ENCODE measurements at places on chromosomes 7 and 10.

DNA sequence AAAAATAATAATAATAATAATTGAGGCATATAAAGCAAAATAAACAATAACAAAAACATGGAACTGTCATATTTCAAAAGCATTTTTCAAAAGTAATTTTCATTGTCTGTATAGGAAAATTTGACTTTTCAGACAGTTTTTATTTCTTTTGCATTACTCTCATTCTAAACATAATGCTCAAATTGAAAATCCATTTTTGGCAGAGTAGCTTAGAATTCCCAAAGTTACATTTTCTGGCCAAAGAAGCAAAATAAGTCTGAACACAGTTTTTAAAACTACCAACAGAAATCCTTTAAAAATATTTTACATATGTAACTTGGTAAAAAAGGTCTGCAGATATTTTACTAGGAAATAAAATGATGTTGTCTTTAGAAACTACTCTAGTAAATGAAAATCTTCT, 535.4 kb downstream of the ANKRD7 start:
- DNase-seq = no peak

GRCh38 chr7:47725031-47725780, 143.3 kb upstream of the TNS3 start:
- no peak for DNase-seq

DNA sequence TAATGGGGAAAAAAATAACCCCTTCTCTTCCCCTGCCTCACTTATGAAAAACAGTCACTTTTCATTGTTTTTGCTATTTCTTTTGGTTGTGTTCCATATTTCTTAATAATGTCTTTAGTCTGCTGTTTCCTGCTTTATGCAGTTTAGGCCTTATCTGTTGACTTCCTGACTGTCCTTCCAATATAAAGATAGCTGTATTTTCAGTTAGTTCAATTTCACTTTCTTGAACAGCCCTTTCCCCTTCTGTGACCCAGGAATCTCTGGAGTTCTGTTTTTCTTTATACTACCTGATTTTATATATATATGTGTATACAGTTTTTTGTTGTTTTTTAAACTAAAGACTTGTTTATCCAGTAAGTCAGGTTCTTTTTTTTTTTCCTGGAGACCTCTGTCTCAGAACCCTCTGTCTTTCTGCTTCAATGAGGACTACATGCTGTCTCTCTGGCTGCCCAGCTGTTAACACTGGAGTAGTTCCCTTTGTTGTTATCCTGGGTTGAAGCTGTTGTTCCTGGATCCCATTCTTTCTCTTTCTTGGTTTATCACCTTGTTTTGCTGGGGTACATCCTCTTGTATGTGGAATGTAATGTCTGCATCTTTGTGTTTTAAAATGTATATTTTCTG, 87.2 kb downstream of the GSDME start:
- DNase-seq = no peak

GRCh38 chr7:10085231-10085630, 888.4 kb upstream of the PHF14 start:
- no peak for DNase-seq

GRCh38 chr10:44781131-44781530, 130.0 kb upstream of the TMEM72 start:
- DNase-seq = no peak
